ENCODE measurements at places on chromosomes 13 and 19. TPM values are rescaled to one million over a fixed set of nuclear protein-coding genes. Genes with fewer than 3 reads are reported as not detected.

DNA sequence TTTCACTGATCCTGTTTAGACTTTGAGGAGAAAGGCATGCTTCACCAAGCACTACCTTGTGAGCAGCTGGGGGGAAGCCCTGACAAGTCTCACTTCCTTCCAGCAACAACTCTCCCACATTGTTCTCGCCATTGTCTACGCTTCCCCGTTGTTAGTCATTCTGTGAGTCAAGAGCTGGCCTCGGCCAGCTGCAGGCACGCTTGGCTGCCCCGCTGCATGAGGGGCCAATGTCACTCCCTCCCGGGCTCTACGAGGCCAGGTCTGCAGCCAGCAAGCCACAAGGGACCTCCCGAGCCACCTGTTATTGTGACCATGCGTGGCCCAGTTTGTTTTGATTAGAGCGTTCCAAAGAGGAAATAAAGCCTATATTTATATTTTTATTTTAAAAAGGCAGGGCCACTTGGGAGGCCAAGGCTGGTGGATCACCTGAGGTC, 220.9 kb downstream of the FOXO1 start:
- DNase-seq = peak; percentile 70
- H3K4me1 ChIP-seq = peaks cover 1% of the 10 kb centered on the region
- H3K27ac ChIP-seq = no peak overlapping the region
- no peak overlapping the region for H3K4me3 ChIP-seq
- no peaks in the 10 kb centered on the region for H3K36me3 ChIP-seq
- H3K27me3 ChIP-seq = no peaks in the 10 kb centered on the region

- no peaks in the 10 kb centered on the region for H3K27me3 ChIP-seq
- H3K4me3 ChIP-seq = peak overlapping the region; percentile 66
- peaks cover 77% of the 10 kb centered on the region for H3K4me1 ChIP-seq
- DNase-seq = peak; percentile 99
- H3K27ac ChIP-seq = peak overlapping the region; percentile 98
Measured at GRCh38 chr19:54464044-54464629, 559 bp upstream of the LENG9 start.

Gene KLK8
- not detected for total RNA-seq

GRCh38 chr13:93794197-93794885, 567.7 kb downstream of the GPC6 start:
- no peak overlapping the region for H3K4me3 ChIP-seq
- no peaks in the 10 kb centered on the region for H3K27me3 ChIP-seq
- no peak for DNase-seq
- no peaks in the 10 kb centered on the region for H3K4me1 ChIP-seq
- H3K27ac ChIP-seq = no peak overlapping the region

Gene KASH5
- not detected for total RNA-seq

DNA sequence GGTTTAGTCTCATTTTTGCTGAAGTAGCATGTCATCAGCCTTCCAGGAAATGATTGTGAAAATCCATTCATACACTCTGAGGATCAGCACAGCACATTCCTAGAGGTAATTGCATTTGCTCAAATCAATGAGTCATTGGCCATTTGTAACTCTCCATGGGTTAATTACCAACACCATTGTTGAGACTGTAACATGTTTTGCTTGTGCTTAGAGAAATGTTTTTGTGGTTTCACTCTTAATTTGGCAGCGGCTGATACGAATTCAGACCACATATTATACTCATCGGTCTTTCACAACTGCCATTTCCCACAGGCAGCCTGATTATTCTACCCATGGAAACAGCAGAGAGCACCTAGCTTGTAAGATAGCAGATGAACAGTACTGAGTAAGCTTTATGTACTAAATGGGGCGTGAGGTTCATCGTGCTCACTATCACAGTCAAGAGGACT, 110.3 kb downstream of the NHLRC3 start:
- DNase-seq = no peak
- no peaks in the 10 kb centered on the region for H3K4me1 ChIP-seq
- no peak overlapping the region for H3K4me3 ChIP-seq
- H3K36me3 ChIP-seq = no peaks in the 10 kb centered on the region
- no peak overlapping the region for H3K27ac ChIP-seq
- no peaks in the 10 kb centered on the region for H3K27me3 ChIP-seq

- H3K4me3 ChIP-seq = no peak overlapping the region
- peak; percentile 61 for DNase-seq
- H3K27ac ChIP-seq = no peak overlapping the region
Measured at GRCh38 chr19:24029941-24030636, 56.9 kb upstream of the ZNF254 start.

DNA sequence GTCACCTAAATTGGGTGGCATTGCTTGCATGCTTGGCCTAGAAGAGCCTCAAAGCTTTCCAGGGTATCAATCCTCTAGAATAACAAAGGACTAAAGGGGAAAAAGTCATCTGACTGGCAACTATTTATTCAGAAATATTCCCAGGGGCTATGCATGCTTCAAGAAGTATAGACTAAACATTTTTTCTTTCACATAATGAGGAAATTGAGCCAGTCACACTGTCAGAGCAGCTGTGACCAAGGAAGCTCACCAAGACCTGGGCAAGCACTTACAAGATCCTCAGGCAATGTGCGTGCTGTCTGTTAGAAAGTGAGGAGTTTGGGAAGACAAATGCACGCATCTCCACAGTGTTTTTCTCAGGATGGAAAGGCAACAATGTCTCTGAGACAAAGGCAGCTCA, 747.2 kb downstream of the DIAPH3 start:
- H3K36me3 ChIP-seq = no peaks in the 10 kb centered on the region
- no peaks in the 10 kb centered on the region for H3K4me1 ChIP-seq
- H3K4me3 ChIP-seq = no peak overlapping the region
- no peak for DNase-seq

DNA sequence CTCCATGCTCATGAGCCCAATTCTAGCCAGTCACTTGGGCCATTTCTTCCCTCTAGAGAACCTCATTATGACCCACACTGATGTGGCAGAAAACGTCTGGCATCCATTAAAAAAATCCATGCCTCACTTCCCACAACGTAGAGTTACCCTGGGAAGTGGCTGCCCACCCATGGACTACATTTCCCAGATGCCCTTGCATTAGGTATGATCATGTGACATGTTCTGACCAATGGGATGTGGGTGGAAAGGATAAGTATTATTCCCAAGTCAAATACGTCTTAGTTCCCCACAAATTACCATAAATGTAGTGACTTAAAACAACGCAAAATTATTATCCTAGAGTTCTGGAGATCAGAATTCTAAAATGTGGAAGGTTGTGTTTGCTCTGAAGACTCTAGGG, 47.9 kb upstream of the ZNRF4 start:
- no peaks in the 10 kb centered on the region for H3K27me3 ChIP-seq
- no peaks in the 10 kb centered on the region for H3K36me3 ChIP-seq

Gene SIGLEC9
- 2.7 TPM for total RNA-seq

DNA sequence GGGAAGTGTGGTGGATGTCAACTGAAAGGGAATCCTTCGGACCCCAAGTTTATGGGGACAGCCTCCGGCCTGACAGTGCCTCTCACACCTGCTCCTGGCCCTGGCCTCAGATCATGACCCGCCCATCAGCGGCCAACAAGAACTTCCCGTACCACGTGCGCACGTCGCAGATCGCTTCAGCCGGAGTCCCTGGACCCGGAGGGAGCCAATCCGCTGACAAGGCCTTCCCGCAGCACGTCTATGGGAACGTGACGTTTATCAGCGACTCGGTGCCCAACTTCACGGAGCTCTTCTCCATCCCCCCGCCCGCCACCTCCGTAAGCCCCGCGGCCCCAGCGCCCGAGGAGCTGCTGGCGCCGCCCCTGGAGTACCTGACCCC, 2.0 kb upstream of the MEGF8 start:
- no peak overlapping the region for H3K27ac ChIP-seq
- DNase-seq = no peak
- H3K36me3 ChIP-seq = no peaks in the 10 kb centered on the region
- no peak overlapping the region for H3K4me3 ChIP-seq
- H3K4me1 ChIP-seq = peaks cover 25% of the 10 kb centered on the region

Gene ANGPTL8
- not detected for total RNA-seq
